ENCODE measurements at places on chromosomes 11 and 22. TPM values are rescaled to one million over a fixed set of nuclear protein-coding genes. Genes with fewer than 3 reads are reported as not detected.

DNA sequence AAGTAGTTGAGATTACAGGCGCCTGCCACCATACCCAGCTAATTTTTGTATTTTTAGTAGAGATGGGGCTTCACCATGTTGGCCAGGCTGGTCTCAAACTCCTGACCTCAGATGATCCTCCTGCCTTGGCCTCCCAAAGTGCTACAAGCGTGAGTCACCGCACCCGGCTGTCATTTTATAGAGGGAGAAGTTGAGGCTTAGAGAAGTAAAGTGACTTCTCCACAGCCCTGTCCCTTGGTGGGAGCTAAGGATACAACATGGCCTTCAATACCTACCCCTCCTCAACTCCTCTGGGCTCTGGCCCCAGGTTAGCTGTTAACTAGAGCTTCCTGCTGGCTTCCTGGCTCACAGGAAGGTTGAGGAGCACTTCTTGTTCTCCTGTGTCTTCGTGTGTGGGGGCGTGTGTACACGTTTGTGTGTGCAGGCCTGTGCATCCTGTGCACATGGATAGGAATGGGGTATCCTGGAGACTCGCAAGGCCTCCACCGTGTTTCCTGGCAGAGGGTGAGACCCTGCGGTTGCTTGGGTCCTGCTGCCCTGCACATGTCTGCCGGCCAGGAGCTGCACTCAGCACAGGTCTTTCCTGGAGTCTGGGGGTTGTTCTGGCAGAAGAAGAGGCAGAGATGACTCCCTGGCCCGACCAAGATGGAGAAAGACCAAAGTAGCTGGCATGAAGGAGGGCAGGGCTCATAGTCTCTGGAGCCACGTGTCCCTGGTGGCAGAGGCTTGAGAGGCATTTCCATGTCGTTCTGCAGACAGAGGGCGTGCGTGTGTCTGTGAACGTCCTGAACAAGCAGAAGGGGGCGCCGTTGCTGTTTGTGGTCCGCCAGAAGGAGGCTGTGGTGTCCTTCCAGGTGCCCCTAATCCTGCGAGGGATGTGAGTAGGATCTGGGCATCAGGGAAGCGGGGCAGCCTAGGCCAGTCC, 2.4 kb downstream of the SIDT2 start:
- peak; percentile 87 for DNase-seq

Gene TSSK2
- not detected for polyA plus RNA-seq

- DNase-seq = no peak
These were observed 25.9 kb downstream of the YPEL1 start for GRCh38 chr22:21709688-21710087.

Gene ABTB2
- 8.4 TPM for polyA plus RNA-seq

- no peak for DNase-seq
These were observed 54.3 kb downstream of the PISD start for GRCh38 chr22:31607696-31608095.

- peak; percentile 64 for DNase-seq
These were observed 37.6 kb downstream of the ZNF195 start for GRCh38 chr11:3341298-3341697.

GRCh38 chr22:30733181-30733631, 38.5 kb downstream of the OSBP2 start:
- peak; percentile 65 for DNase-seq

Gene RSF1
- polyA plus RNA-seq = 40.6 TPM

DNA sequence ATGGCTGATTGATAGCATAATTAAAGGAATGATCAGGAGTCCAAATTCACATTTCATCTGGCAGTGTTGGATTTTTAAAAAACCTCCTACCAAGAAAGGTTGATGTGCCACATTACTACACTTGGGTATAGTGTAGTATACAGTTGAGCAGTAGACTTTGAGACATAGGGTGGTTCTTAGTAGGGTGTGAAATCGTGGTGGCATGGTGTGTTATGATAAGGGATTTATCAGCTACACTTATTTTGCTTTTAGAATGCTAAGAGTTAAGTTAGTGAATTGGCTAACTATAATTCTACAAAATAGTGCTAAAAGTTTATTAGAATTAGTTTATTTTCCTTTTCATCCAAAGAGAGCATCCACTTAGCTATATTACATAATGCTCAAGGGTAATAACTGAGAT, 13.1 kb downstream of the TBCEL start:
- DNase-seq = no peak

All from GM23248 (cell line).